Nephron progenitor cell (in vitro differentiated cells): ENCODE measurements at places on chromosomes 16 and 17.
A peak's percentile ranks its signal among the peaks of the same experiment; 100 is the strongest.

DNA sequence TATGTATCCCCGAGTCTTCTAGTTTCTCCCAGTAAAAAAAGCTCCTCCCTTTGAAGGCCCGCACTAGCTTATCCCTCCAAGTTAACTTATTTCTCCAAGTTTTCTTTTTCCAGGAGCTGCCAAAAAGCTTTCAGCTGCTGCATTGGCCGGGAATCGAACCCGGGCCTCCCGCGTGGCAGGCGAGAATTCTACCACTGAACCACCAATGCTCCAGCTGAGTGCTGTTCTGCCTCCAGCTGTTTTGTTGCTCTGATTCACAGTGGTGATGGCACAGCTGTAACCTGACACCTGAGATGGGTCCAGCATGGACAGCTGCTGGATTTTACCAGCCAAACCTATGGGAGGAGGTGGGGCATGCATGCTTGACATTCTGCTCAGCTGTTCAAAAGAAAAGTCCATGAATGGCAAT is 22.1 kb downstream of the VAC14 start:
- DNase-seq: peak; percentile 82

DNA sequence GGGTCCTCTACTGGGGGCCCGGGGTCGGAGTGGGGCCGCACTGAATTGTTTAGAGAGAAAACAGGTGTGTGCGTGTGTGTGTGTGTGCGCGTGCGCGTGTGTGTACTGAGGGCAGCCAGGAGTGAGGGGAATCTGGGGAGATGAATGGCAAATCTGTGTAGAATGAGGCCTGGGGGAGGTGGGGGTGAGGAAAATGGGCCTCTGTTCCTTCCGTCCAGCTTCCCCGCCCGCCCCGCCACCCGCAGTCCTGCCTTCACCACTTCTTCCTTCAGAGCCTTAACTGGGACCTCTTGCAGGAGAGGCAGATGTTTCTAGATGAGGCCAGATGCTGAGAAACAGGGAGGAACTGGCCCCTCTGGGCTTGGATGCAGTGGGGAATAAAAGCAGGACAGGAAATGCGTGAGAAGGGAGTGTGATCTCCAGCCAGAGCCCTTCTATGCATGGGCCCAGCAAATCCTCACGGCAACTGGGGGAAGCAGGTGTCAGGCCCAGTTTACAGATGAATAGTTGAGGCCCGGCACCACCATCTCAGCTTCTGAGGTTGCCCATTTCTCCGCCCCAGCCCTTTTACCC is 29.7 kb upstream of the NGFR start:
- no peak for DNase-seq

DNA sequence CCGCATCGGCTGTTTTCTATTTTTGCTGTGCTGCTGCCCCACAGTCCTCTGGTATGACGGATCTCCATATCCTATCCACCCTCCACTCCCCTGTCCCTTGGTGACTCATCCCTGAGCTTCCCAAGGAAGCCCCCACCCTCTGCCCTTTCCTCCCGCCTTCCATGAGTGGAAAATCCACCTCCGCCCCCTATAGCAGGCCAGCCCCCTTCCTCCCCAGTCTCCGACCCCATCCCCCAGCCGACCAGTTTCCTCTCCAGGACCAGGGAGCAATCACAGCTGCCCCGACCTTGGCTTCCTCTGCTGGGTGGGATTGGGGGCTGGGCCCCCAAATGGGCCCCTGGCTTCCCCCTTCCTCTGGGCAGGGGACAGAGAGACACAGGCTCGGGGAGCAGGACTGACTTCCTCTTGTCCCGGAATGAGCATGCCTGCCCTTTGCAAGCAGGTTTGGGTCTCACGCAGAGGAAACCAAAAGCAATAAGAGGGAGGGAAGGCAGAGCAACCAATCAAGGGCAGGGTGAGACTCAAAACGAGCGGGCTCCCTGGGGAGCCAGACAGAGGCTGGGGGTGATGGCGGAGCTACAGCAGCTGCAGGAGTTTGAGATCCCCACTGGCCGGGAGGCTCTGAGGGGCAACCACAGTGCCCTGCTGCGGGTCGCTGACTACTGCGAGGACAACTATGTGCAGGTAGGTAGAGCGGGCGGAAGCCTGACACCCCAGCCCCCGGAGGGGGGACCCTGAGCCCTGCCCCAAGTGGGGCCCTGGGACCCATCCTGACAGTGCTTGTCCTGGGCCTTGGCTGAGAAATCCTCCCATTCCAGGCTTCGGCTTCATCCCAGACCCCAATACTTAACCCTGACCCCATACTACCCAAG is at the start of the genes ABI3 and GNGT2:
Gene ABI3, plus strand, starts transcription at position 550 of the 872 bp plus-strand sequence. Its CDS starts 18 bp downstream, at position 568.
Gene GNGT2, minus strand, starts transcription at position 417 of the 872 bp plus-strand sequence. CDS start 3,152 bp downstream, outside the sequence.
- DNase-seq: peak; percentile 35

DNA sequence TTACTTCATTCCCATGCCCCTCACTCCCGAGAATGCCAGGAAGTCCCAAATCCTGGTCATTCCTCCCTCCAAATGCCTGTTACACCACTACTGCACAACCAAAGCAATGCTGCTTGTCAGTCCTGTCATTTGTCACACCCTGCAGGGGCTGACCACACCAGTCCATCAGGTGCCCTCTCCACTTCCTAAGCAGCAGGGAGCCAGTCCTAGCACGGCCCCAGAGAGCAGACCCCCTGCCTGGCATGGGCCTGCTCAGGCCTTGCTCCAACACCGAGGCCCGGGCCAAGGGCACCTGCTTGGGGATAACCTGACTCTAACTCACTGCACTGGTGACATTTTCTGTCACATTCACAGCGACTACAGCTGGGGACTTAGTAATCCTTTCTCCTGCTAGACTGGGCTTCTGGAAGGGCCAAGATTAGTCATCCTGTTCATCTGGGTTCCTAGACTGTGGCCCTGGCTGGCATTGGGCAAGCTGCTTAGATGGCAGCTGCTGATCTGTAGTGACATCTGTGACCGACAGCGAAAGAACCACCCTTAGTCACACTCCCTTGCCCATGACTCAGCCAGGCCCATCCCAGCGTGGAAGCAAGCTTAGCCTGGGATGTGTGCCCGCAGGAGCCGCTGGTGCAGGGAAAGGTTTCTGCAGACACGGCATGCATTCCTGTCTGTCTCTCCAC is 5.4 kb downstream of the ALYREF start:
- no peak for DNase-seq

DNA sequence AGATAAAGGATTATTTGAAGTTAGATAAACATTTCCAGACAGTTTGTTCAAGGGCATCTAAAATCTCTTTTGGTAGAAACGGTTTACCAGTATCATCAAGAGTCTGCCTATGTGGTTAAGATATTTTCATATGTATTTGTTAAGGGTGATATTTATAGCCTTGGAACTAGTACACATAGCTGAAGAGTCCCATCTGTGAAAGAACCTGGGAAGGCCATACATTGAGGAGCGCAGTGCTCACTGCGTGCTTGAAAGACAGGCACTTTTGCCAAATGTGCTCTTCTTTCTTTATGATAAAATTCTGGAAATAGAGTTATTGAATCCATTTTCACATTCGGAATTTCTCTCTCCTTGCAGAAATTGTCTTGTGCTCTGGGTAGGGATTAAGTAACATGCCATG is 7.7 kb downstream of the IGSF6 start:
- DNase-seq: no peak

DNA sequence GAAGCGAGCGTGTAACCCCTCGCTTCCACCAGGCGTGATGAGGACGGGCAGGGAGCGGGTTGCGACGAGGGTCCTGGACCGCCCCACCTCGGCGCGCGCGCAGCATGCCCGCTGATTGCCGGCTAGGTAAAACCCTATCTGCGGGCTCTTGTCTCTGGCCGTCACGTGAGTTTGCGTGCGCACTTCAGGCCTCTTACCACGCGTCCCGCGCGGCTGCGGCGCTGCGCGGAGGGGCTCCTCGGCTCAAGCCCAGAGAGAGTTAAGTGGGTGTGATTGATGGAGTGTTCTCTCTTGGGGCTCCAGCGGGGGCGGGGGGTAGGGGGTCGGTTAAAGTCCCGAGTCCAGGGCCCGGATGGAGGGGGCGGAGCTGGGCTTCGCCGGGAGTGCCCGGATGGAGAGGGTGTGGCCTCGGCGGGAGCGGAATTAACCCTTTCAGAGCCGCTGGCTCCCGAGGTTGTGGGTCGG is 7.9 kb downstream of the KDM6B start:
- peak; percentile 96 for DNase-seq

DNA sequence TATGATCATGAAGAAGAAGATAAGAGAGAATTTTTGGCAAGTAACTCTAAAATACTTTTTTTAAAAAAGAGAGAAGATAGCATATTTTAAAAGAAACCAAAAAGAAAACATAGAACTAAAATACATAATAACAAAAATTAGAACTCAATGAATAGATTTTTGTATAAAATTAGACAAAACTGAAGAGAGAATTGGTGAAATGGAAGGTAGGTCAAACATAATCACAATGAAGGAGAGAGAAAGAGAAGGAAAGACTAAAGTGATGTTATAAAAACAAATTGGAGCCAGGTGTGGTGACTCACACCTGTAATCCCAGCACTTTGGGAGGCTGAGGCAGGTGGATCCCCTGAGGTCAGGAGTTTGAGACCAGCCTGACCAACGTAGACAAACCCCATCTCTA is 211.5 kb downstream of the AXIN2 start:
- no peak for DNase-seq

GRCh38 chr16:12021578-12022253 is 45.2 kb downstream of the SNX29 start:
- DNase-seq: no peak

- peak; percentile 43 for DNase-seq
Measured at GRCh38 chr17:36614933-36615332, 13.6 kb downstream of the MRM1 start.

- peak; percentile 28 for DNase-seq
Measured at GRCh38 chr17:8072341-8072728, 15.2 kb downstream of the ALOX12B start.

- DNase-seq: no peak
Measured at GRCh38 chr17:79218175-79218824, 143.7 kb downstream of the ENGASE start.

DNA sequence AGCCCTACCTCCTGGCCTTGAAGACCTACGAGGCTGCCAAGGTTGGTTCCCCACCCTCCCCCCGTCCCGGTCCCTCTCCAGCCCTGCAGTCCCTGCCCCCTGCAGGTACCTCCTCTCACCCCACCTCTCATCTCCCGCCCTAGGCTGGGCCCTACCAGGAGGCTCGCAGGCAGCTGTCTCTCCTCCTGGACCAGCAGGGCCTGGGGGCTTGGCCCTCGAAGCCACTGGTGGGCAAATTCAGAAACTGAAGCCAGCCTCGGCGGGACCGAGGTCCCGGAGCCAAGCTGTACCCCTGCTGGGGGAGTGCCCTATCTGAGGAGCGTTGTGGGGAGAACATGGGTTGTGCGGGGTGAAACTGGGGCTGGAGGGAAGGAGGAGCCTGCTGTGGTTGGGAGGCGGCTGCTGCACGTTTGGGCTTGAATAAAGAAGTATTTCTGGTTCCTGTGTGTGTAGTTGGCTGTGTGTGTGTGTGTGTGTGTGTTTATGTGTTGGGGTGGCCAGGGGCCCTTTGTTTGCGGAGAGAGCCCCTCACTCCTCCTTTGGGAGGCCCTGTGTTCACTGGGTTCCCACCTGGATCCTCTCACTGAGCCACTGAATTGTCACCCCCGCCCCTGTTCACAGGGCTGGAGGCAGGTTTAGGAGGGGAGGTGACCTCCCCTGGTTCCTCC is 5.9 kb downstream of the ADAD2 start:
- DNase-seq: no peak

DNA sequence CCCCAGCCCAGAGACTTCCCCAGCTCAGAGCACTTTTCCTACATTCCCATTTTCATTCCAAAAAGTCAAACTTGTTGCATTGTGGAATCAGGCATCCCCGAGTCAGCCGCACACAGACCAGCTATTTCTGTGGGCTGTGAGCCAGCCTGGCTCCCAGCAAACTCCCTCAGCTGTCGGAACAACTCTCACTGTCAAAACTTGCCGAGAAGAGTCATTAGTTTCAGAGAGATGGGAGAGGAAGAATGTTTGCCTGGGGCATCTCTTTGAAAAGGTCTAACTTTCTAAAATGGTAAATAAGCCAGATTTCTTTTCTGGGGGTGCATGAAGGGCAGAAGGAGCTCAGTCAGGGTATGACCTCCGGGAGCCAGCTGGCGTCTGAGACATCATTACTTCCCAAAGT is 280.0 kb downstream of the TMEM114 start:
- no peak for DNase-seq

- DNase-seq: no peak
Measured at GRCh38 chr16:88352261-88353200, 30.2 kb upstream of the ZNF469 start.

- no peak for DNase-seq
Measured at GRCh38 chr16:11534262-11534661, 52.5 kb downstream of the LITAF start.

DNA sequence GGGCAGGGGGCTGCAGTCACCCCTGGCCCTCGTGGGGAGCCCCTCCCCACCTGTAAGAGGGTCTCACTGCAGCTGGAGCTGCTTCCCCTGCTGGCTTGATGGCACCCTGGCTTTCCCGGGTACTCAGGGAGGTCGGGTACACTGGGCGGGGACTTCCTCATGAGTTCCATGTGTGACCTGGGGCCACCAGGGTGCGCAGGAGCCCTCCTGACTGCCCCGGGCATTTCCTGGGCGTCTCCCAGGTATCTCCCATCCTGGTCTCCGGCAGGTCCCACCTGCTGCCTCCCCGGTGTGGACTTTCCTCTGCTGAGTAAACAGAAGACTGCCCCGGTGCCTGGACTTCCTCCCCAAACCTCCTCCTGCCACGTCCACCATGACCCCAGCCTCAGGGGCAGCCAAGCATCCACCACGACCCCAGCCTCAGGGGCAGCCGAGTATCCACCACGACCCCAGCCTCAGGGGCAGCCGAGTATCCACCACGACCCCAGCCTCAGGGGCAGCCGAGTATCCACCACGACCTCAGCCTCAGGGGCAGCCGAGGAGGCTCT is 40.9 kb downstream of the CBFA2T3 start:
- DNase-seq: no peak

DNA sequence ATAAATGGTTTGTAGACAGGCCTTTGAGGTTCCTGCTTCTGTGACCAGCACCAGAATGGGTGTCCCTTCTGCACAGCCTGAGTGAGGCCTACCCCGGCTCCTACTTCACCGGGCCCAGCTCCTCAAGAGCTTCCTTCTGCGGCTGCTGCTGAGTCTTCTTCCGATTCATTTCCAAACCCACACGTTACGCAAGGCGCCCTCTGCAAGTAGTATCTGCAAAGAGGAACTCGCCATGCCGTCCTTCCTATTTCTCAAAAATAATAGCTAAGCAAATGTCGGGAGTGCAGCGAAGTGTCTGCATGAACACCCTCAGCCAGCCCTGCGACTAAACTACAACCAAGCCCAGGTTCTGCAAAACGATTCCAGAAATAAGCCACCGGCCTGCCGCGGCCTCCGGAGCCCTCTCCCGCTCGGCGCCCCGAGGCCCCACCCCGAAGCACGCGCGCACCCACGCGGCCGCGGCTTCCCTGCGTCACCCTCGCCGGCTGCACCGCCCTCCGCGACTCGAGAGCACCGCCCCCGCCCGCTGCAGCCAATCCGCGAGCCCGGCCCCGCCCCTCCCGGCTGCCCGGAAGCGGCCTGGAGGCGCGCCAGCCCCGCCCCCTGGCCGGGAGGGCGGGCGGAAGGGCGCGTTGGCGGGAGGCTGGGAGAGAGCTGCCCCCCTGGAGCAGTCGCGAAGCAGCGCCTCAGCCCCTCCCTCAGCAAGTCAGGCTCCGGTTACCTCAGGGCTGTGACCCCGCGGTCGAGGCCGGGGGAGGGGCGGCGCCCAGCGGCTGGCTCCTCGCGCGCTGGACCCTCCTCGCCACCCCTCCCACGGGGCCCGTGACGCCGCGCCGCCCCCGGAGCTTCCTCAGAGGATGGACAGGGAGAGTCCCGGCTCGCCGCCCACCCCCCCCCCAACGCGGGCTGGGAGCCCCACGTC is 8.3 kb downstream of the MNT start:
- peak; percentile 98 for DNase-seq

GRCh38 chr16:19886073-19886941 is 1.7 kb upstream of the GPRC5B start:
- DNase-seq: peak; percentile 83
